NCI-H446 (cell line): ENCODE measurements at places on chromosomes 1 and 21.

- DNase-seq = no peak
Measured at GRCh38 chr1:201172999-201173610, 17.5 kb upstream of the IGFN1 start.

- no peak for DNase-seq
Measured at GRCh38 chr1:65277605-65278347, 31.6 kb upstream of the DNAJC6 start.

DNA sequence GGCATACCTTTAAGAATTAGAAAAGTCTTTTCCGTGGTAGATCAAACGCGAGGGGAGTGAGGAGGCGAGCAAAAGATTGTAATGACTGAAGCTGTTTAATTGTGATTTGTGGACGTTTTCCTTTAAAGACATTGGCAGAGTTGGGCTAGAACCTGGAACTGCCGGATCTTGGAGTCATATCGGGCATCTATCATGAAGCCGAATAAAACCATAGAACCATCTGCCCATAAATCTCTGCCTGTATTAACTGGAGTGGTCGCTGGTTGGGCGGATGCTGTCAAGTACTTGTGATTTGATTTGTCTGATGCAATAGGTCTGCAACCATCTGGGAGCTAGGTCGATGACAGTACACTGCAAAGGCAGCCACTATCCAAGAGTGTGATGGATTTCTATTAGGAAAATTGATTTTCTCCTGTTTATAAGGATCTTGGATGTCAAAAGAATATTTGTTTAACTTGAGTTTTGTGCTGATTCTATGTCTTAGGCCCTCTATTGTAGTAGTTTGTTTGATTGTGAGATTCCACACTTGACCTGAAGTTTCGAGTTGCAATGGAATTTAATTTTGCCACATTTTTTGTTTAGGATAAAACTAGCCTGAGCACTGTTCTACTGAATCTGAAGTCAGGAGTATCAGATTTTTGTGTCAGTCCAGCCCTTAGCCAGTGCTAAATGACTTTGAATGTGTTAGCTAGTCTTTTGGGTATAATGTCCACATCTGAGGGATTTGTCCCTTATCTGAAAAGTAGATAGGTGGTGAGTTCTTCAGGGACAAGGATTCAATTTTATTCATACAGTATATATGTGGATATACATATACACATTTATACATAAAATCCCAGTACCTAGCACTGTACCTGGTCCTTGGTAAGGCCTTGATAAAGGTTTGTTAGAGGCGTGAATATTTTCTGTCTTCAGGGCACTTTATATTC lies 1.2 kb downstream of the SARS1 start:
- peak; percentile 82 for DNase-seq

DNA sequence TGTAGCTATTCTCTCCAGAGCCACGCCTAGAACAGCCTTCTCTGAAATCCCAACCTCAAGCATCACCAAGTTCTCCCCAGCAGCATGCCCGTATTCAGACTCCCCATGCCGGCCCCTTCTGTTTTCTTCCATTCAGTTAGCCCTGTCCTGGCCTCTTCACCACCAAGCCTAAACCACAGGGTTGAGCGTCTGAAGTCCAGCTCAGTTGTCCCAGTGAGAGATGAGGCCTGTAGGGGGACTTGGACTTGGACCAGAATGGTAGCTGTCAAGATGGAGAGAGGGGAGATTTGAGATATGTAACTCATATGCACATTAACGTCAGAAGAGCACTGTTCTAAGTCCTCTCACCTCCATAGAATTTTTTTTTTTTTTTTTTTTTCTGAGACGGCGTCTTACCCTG lies 5.5 kb upstream of the TMEM54 start:
- no peak for DNase-seq

- no peak for DNase-seq
Measured at GRCh38 chr1:44908427-44908826, 65.4 kb upstream of the PTCH2 start.

DNA sequence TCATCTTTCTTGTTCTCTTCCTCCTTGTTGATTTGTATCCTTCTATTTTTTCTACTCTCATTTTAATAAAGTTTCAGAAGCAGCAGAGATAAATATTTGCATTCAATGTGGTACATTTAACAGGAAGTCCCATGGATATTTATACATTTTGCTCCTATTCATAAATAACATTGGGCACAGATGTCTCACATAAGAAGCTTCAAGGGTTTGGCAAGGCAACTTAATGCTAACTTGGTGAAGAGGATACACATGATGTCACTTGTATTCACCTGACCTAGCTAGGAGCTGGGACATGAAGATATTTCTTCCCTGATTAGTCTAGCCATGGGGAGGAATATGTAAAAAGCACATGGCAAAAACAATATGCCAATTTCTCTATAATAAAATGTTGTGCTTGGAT lies 65.1 kb upstream of the DUSP10 start:
- peak; percentile 36 for DNase-seq

- DNase-seq = no peak
Measured at GRCh38 chr1:56975446-56975845, 9.6 kb upstream of the C8B start.

DNA sequence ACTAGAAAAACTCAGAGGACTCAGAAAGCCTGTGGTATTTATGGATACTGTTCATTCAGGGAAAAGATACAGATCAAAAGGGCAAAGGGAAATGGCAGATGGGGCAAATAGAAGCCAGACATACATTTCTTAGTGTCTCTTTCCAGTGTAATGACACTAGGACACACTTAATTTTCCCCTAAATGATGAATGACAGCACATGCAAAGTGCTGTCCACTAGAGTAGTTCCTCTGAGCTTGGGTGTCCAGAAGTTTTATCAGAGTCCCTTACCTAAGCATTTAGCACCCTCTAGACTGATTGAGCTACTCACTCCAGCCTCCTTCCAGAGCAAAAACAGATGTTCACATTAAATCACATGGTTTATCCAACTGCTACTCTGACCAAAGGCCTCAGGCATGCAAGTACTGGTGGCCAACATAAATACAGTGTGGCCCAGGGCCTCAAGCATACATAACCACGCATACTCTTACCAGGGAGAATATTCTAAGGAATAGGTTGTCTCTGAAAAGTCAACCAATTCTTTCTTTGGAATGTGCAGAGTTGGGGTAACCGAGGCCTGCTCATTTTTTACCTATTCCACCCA lies 166.9 kb downstream of the NCAM2 start:
- peak; percentile 66 for DNase-seq

GRCh38 chr1:2229911-2230731 lies 2.0 kb downstream of the SKI start:
- no peak for DNase-seq

GRCh38 chr1:236204039-236204438 lies 61.7 kb downstream of the GPR137B start:
- no peak for DNase-seq

- DNase-seq = no peak
Measured at GRCh38 chr1:32336963-32337675, 1.1 kb upstream of the MARCKSL1 start.

DNA sequence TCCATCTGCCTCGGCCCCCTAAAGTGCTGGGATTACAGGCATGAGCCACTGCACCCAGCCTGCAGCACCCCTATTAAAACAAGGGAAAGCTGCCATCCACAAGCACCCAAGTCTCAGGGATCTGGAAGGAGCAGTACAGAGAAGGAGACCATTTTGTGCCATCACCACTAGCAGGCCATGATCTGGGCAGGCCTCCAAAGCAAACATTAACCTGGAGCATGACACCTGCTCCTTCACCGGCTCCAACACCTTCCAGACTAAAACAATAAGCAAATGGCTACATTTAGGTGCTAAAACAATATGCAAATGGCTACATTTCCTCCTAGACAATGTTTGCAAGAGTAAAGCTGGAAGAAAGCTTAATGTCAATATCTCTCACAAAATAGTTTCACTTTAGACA lies 16.7 kb downstream of the MEAF6 start:
- DNase-seq = no peak

DNA sequence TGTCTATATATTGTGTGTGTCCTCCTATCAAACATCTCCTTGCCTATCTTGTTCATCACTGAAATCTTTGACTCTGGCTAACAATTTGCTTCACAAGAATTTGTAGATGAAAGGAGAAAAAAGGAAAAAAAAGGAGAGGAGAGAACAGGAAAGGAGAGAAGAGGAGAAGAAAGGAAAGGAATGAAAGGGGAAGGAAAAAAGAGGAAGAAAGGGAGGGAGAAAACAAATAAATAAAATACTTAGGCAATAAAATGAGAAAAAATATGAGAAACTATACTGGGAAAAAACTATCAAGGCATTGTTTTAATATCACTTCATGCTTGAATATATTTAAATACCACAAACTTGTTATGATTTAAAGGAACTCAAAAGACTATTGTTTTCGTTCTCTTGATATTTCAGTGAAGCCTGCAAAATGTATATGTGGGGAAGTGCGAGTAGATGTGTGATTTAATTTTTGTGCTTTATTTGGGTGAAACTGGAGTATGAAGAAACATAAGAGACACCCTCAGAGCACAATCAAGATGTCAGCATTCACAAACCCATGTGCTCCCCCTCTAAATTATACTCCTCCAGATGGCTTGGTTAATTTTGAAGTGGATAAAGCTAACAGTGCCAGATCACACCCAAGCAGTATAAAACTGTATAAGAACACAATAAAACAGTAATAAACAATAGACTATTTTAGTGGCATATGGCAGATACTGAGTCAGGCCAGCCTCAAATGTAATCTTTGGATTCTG lies 205.7 kb upstream of the SAMSN1 start:
- no peak for DNase-seq

DNA sequence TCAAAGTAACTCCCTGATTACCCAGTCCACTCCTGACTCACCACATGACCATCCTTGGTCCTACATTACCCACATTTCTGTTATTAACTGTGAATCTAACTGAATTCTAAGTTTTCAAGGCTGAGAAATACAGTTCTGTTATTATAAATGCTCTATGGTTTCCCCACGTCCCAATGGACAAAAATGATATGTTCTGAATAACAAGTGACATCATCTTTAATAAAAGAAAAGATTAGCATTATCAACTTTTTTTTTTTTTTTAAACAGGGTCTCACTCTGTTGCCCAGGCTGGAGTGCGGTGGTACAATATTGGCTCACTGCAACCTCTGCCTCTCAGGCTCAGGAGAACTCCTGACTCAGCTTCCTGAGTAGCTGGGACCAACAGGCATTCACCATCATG lies 59.6 kb downstream of the ZSWIM5 start:
- no peak for DNase-seq

DNA sequence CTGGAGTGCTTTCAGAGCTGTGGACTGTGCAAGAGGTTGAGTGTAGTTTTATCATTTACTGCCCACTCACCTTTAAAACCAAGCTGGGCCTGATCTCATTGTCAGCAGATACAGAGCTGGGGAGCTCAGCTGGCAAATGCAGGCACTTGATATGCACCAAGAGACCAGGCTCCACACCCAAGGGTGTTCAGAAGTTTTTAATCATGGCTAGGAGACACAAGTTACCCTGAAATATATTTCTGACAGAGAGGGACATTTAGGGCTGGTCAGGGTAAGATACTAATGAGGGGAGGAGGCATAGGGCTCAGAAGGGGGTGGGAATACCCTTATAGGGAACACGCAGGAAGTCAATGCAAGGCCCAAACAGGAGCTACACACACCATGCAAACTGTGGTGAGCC lies 153.7 kb downstream of the ELAVL4 start:
- no peak for DNase-seq

- no peak for DNase-seq
Measured at GRCh38 chr1:27120854-27121253, 34.1 kb downstream of the SLC9A1 start.

DNA sequence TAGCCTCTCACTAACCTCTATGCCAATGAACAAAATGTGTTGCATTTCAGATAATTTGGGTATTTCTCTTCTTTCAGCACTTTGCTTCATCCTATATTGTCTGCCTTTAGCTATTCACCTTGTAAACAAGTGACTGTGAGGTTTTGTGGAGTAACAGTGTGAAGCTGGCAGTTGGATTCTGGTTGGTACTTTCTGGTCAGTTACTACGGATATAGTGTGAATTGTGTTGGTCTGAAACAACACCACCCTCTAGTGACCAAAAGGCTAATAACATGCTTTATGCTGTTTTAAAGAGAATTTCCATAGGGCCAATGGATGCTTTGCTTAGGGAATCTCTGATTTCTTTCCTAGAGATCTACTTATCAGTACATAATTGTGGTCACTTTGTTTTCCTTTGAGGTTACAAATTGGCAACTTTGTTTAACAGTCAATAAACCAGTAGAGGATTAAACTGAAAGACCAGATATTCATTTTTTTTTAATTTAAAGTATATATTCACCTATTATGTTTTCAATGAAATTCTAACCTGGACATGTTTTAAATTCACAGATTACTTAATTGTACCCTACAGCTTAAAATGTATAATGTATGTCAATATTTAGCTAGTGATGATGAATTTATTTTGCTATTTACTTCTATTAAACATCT lies 2.5 kb upstream of the PTGER3 start:
- peak; percentile 59 for DNase-seq

GRCh38 chr1:225685476-225686176 lies 32.7 kb upstream of the ENAH start:
- no peak for DNase-seq

GRCh38 chr1:43315963-43316737 lies 15.4 kb downstream of the TIE1 start:
- DNase-seq = no peak

DNA sequence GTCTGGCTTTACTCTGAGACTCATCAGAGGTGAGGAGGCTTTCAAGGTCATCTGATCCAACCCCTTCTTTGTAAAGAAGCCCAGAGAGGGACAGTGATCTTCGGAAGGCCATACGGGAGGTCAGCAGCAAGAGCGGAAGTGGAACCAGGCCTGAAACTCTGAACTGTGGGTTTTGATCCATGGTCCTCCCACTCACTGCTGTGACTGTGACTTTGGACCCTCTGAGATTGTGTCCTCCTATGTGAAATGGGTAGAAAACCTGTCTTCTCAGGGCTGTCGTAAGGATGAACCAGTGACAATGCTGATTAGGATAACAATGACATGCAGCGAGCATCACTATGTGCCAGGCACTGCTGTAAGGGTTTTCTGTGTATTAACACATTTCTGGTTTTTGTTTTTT lies 9.8 kb upstream of the DDOST start:
- no peak for DNase-seq

DNA sequence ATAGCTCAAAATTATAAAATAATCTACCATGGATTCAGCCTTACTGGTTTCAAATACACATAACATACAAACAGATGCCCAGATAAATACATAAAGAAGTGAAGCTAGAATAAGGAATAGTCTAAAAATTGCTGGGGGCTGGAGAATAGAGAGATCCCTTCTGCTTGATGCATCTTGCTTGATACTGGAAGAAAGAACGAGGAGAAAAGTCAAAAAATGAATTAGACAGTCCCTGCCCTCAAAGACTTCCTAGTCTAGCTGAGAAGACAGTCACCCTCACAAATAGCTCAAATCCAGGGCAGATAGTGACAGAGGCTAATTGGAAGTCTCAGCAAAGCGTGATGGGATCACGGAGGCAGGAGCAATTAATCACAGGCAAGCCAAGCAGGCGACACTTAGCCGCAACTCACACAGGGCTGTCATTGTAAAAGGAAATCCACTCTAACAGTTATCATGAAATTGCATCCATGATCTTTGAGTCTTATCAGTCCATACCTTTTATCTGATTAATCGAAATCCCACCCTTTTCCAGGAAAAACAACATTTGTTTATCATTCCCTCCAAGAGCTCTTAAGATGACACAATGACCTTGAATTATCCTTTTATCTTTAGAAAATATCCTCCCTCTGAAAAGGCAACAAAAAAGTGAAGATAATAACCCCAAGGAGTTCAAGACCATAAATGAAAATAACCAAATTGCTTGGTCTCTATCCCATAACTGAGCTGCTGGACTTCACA lies 59.7 kb upstream of the TIAM1 start:
- DNase-seq = no peak

- DNase-seq = no peak
Measured at GRCh38 chr1:235679005-235679404, 29.4 kb upstream of the GNG4 start.
